ENCODE measurements at places on chromosomes 7 and 10. TPM values are rescaled to one million over a fixed set of nuclear protein-coding genes. Genes with fewer than 3 reads are reported as not detected.
A peak's percentile ranks its signal among the peaks of the same experiment; 100 is the strongest.

EPHB6 gene
- 7.9 TPM for polyA plus RNA-seq

AKR1E2 gene
- polyA plus RNA-seq = 0.74 TPM

POLR2J2 gene
- polyA plus RNA-seq = 1.2 TPM

SEMA3C gene
- polyA plus RNA-seq = 13.7 TPM

CC2D2B gene
- not detected for polyA plus RNA-seq

TBX20 gene
- not detected for polyA plus RNA-seq

GRCh38 chr7:137335814-137336213 is 7.7 kb downstream of the PTN start:
- no peak for DNase-seq
- H3K27ac ChIP-seq = no peak overlapping the region
- no peak overlapping the region for H3K4me3 ChIP-seq
- H3K36me3 ChIP-seq = no peaks in the 10 kb centered on the region
- H3K4me1 ChIP-seq = no peaks in the 10 kb centered on the region

GRCh38 chr7:50779427-50779826 is 3.3 kb downstream of the GRB10 start:
- no peak overlapping the region for H3K27ac ChIP-seq
- peaks cover 8% of the 10 kb centered on the region for H3K4me1 ChIP-seq
- no peak overlapping the region for H3K4me3 ChIP-seq
- DNase-seq = no peak
- H3K36me3 ChIP-seq = no peaks in the 10 kb centered on the region

DNA sequence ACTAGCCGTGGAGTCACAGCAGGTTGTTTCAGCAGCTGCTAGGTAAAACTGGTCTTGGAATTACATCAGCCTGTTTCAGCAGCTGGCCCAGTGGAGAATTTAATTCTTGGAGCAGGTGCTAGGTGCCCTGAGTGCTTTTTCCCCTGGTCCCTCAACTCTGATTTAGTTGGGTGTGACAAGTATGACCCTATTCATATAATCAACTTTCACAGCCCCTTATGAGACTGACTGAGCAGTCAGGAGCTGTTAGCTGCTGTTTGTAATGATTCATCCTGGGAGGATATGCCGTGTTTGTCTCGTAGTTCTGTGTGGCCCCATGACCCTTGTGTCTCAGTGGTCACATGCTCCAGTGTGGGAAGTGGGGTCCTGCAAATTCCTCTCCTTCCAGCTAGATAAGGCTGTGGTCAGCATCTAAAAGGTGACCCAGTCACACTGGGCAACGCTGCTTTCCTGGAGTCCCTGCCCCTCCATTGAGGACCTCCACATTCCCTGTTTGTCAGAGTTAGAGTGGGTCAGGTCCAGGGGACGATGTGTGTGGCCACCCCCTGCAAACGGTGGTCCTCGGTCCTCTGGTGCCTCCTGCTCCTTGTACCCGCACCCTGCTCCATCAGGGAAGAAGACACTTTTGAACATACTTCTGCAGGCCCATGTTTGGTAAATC is 28.3 kb downstream of the TBATA start:
- no peak overlapping the region for H3K4me3 ChIP-seq
- H3K27ac ChIP-seq = no peak overlapping the region
- H3K27me3 ChIP-seq = no peaks in the 10 kb centered on the region
- no peaks in the 10 kb centered on the region for H3K36me3 ChIP-seq

- DNase-seq = no peak
- no peaks in the 10 kb centered on the region for H3K36me3 ChIP-seq
- H3K27ac ChIP-seq = no peak overlapping the region
- no peaks in the 10 kb centered on the region for H3K4me1 ChIP-seq
- no peaks in the 10 kb centered on the region for H3K27me3 ChIP-seq
- H3K4me3 ChIP-seq = no peak overlapping the region
These were observed 10.1 kb upstream of the TMEM196 start for GRCh38 chr7:19783541-19783940.

DNA sequence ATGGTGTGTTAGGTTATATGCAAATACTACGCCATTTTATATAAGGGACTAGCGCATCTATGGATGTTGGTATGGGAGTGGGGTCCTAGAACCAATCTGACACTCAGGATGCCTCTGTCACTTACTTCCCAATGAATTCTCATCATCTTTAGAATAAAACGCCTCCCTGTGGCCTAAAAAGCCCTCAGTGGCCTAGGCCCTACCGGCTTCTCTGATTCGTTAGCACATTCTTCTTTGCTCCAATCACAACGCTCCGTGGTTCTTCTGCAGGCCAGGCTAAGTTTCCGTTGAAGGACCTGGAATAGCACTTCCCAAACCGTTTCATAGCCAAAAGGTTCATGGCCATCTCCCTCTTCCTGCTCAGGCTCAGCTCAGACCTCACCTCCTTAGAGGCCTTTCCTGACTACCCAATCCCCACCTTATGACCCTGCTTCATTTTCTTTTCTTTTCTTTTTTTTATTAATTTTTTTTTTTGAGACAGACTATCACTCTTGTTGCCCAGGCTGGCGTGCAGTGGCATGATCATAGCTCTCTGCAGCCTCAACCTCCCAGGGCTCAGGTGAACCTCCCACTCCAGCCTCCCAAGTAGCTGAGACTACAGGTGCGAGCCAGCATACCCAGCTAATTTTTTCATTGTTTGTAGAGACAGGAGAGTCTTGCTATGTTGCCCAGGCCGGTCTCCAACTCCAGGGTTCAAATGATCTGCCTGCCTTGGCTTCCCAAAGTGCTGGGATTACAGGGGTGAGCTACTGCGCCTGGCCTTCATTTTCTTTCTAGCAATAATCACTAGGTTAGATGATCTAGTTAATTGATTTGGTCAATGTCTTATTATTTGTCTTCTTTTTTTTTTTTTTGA is 24.5 kb upstream of the YWHAG start:
- H3K27me3 ChIP-seq = no peaks in the 10 kb centered on the region
- no peak overlapping the region for H3K27ac ChIP-seq
- no peak for DNase-seq
- H3K4me3 ChIP-seq = no peak overlapping the region

DNA sequence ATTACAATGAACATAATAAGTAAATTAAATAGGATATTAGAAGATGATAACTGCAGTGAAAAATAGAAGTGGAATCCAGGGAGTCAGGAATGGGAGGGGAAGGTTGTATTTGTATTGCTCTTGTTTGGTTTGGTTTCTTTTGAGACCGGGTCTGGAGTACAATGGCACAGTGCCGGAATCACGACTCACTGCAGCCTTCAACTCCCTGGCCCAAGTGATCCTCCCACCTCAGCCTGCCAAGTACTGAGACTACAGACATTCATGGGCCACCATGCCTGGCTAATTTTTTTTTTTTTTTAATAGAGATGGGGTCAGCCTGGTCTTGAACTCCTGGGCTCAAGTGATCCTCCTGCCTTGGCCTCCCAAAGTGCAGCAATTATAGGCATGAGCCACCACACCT is 59.9 kb upstream of the LRRC4 start:
- H3K27me3 ChIP-seq = no peaks in the 10 kb centered on the region
- H3K4me1 ChIP-seq = no peaks in the 10 kb centered on the region
- no peak for DNase-seq
- no peak overlapping the region for H3K4me3 ChIP-seq

DNA sequence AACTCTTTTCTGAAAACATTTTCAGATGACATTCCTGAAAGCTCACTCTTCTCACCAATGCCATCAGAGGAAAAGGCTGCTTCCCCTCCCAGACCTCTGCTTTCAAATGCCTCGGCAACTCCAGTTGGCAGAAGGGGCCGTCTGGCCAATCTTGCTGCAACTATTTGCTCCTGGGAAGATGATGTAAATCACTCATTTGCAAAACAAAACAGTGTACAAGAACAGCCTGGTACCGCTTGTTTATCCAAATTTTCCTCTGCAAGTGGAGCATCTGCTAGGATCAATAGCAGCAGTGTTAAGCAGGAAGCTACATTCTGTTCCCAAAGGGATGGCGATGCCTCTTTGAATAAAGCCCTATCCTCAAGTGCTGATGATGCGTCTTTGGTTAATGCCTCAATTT is 16.5 kb downstream of the ANLN start:
- H3K4me3 ChIP-seq = no peak overlapping the region
- H3K27ac ChIP-seq = no peak overlapping the region
- peaks cover 34% of the 10 kb centered on the region for H3K36me3 ChIP-seq

GRCh38 chr10:63467841-63468240 is 2.1 kb upstream of the JMJD1C start:
- peaks cover 13% of the 10 kb centered on the region for H3K27me3 ChIP-seq
- H3K4me3 ChIP-seq = no peak overlapping the region
- no peaks in the 10 kb centered on the region for H3K36me3 ChIP-seq
- no peak overlapping the region for H3K27ac ChIP-seq

DNA sequence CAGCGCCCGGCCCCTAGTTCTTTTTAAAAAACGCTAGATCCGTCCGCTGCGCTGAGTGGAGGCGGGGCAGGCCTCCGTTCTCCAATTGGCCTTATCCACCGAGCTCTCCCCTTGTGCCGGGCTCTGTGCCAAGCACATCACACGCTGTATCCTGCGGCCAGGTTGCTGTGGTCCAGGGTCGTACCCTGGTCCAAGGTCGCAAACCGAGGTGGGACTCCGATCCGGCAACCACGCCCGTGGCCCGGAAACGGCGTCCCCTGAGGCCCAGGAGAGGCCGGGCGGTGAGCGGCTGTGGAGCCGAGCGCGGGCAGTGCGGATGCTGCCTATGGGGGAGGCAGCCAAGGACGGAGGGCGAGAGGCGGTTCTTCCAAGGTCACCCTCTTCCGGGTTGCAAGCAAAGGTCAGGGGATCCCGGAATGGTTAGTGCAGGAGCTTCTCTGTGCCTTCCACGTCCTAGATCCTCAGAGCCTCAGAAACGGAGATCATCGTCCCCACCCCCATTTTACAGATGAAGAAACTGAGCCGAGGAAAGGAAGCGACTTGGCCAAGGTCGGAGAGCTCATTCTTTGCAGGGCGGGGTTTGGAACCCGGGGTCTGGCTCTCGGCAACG is 72.4 kb upstream of the LRRC4 start:
- H3K27ac ChIP-seq = no peak overlapping the region
- peaks cover 40% of the 10 kb centered on the region for H3K4me1 ChIP-seq
- H3K27me3 ChIP-seq = no peaks in the 10 kb centered on the region
- peaks cover 5% of the 10 kb centered on the region for H3K36me3 ChIP-seq
- peak overlapping the region; percentile 21 for H3K4me3 ChIP-seq

GRCh38 chr7:123929107-123929506 is 4.1 kb downstream of the SPAM1 start:
- no peak overlapping the region for H3K4me3 ChIP-seq
- no peak for DNase-seq
- H3K27me3 ChIP-seq = no peaks in the 10 kb centered on the region
- no peaks in the 10 kb centered on the region for H3K4me1 ChIP-seq
- no peaks in the 10 kb centered on the region for H3K36me3 ChIP-seq
- no peak overlapping the region for H3K27ac ChIP-seq

All from CD14-positive monocyte (primary cell).